ENCODE measurements at places on chromosomes 13 and 19.
A peak's percentile ranks its signal among the peaks of the same experiment; 100 is the strongest.

- no peak for DNase-seq
These were observed 8.5 kb downstream of the ACTMAP start for GRCh38 chr19:40741527-40742390.

DNA sequence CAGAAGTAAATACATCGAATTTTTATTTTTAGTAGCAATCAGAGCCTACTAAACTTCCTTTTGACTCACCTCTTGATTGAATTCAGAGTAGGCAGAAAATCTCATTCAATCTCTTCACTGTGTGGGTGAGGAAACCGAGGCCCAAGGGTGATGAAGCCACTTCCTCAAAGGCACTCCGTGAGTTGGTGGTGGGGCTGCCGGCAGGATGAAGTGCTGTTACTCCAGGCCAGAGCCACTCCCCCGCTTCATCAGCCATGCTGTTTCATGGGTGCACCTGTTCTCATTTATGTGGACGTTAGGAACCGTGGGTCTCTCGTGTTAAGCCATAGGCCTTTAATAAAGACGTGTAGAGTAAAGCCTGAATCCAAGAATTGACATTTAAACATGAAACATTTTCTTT, 13.2 kb downstream of the ING1 start:
- peak; percentile 67 for DNase-seq

DNA sequence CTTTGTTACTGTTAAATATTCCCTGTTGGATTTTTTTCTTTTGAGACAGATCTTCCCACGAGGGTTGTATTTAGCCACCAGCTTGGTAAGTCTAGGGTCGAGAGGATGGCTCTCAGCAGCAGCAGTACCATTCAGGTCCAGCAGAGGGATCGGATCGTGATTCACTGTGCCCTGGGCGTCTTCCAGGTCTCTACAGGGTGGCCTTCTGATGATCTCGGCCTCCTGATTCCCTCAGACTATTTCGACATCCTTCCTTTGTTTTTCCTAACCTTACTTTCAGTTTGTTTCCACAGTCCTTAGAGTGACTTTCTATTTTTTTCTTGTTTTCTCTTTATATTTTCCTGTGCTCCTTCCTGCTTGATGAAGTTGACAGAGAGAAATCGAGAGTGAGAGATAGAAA, 1436.9 kb downstream of the UQCRFS1 start:
- DNase-seq, result no peak

- DNase-seq, result no peak
These were observed 7.9 kb downstream of the TICAM1 start for GRCh38 chr19:4823577-4823976.

- DNase-seq, result no peak
These were observed 41.0 kb downstream of the N4BP2L2 start for GRCh38 chr13:32497589-32497988.

Measured in stimulated activated CD4-positive, alpha-beta T cell treated with anti-CD3 and anti-CD28 coated beads, Interleukin-4, amount 100 ng/mL, for 24 hours (primary cell).